ENCODE measurements at places on chromosomes 2 and 18. TPM values are rescaled to one million over a fixed set of nuclear protein-coding genes. Genes with fewer than 3 reads are reported as not detected.

Gene CAPN14
- total RNA-seq, result 4.0 TPM

Gene GREB1L
- total RNA-seq, result 1.5 TPM

Gene CDH20
- total RNA-seq, result not detected

Gene SAG
- not detected for total RNA-seq

Gene STPG4
- total RNA-seq, result not detected

Gene CD8B
- not detected for total RNA-seq

Gene LINC00305
- not detected for total RNA-seq

Gene DES
- total RNA-seq, result not detected

Gene FEZ2
- total RNA-seq, result 34.0 TPM

Gene NAT8
- not detected for total RNA-seq

Gene EVA1A
- total RNA-seq, result 26.4 TPM

Gene WNT6
- total RNA-seq, result not detected
